ENCODE measurements at places on chromosomes 3 and 15.

GRCh38 chr3:4938281-4938982, 40.8 kb upstream of the BHLHE40 start:
- no peak for DNase-seq

GRCh38 chr3:128410669-128411573, 55.8 kb downstream of the DNAJB8 start:
- no peak for DNase-seq

- no peak for DNase-seq
Observed at GRCh38 chr15:90241343-90242192, 7.6 kb downstream of the GDPGP1 start.

DNA sequence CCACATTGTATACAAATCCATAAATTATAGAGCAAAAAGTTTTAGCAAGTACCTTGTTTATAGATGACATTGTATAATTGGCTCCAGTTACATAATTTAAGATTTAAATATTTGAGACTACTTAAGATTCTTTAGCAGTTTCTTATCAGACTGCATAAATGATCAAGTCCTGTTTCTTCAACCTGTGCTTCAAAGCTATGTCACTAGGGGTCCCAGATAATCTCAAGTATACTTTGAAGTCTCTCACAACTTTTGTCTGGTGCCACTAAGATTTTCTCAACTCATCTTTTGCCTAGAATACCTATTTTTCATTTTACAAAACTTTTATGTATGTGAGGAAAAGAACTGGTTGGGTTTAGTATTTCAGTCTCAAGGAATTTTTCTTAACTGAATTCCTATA, 205.5 kb downstream of the STAG1 start:
- DNase-seq, result no peak

- no peak for DNase-seq
Observed at GRCh38 chr3:118116991-118117390, 917.7 kb downstream of the IGSF11 start.

DNA sequence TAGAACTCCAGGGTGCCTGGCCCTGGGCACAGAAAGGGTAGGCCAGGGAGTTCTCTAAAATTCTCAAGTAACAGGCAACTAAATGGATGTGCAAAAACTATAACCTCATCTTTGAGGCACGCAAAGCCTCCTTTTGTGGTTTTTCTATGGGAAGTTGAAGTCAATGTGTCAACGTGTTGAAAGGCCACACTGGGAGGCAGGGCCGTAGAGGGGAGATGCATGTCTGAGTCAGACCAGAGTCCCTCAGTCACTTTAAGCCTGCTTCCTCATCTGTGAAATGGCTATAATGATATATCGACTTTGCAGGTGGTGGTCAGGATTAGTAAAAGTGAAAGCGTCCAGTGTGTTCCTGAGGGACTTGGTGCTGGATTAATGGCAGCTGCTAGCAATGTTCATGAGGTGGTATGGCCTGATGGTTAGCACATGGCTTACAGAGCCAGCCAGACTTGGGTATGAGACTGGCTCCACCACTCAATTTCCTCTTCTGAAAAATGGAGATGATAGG, 17.0 kb downstream of the TGM5 start:
- no peak for DNase-seq

GRCh38 chr3:132784502-132785025, 62.4 kb upstream of the NPHP3 start:
- DNase-seq, result no peak

DNA sequence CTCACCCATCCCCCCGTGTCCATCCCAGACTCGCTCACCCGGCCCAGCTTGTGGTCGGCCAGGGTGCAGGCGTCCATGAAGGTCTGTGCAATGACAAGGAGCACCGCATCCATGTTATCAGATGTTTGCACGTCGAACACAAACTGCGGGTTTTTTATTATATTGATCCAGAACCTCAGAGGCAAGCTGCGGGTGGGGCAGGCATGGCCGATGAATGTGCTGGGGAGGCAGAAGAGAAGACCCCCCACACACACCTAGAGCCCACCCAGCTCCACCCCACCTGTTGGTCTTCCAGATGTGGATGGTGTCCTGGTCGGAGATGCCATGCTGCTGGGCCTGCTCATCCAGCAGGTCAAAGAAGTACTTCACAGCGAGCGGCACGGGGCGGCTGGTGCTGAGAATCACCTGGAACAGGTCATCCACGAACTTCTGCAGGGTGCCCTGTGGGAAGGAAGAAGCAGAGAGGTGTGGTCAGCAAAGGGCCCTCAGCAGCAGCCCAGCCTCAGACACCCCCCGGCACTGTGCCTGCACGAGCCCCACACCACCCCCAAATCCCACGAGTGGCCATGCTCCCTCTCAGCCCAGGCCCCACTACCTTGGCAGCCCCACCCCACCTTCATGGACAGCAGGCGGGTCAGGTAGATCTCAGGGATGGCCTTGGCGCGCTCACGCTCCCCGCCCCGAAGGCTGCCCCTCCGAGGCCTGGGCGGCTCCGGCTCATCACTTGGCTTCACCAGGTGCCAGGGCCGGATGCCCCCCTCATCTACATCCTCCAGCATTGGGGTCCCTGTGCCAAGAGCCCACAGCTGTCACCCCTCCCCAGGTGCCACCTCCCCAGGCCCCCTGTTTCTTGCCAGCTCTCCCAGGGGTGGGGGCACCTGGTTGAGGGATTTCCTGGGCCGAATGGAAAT, 20.3 kb downstream of the PLXNB1 start:
- no peak for DNase-seq
